ENCODE measurements at places on chromosomes 2 and 18.

DNA sequence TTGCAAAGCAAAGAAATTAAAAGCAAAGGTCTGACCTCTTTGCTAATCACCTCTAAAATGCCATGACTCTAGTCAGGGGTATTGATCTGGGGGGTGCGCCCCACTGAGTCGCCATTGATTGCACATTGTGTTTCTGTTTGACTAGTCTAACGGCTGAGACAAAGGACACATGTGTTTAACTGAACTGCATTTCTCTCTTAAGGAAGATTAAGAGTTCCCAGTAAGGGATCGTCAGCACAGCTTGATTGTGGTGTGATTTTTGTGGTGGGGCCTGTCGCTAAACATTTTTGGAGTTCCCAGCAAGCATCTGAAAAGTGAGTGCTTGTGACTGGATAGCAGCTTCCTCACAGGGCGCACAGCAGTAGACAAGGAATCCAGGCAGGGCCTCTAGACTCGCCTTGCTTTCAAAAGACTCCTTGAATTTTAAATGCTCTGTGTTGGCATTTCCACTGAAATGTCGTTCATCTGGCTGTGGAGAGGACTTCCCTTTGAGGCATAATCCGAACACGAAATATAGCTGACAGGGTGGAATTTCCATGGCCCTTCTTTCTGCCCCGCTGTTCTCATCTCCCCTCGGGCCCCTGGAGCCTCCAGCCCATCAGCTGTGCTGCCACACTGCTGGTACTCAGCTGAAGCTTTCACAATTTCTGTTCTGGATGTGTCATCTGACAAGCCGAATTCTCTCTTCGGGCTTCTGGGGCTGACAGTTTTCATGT, 126.3 kb downstream of the FAM168B start:
- DNase-seq, result no peak

DNA sequence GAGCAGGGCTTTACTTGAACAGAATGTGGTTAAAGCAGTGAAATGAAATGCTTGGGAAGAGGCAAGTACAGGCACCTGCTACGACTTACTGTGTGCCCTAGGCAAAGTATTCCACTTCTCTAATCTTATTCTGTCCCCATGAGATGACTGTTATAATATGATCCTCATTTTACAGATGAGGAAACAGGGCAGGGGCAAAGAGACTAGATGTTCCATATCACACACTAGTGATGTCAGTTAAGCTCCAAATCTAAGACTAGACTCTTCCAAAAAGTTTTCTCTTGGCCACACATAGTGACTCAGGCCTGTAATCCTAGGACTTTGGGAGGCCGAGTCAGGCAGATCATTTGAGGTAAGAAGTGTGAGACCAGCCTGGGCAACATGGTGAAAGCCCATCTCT, 235.0 kb downstream of the SETBP1 start:
- DNase-seq, result no peak

DNA sequence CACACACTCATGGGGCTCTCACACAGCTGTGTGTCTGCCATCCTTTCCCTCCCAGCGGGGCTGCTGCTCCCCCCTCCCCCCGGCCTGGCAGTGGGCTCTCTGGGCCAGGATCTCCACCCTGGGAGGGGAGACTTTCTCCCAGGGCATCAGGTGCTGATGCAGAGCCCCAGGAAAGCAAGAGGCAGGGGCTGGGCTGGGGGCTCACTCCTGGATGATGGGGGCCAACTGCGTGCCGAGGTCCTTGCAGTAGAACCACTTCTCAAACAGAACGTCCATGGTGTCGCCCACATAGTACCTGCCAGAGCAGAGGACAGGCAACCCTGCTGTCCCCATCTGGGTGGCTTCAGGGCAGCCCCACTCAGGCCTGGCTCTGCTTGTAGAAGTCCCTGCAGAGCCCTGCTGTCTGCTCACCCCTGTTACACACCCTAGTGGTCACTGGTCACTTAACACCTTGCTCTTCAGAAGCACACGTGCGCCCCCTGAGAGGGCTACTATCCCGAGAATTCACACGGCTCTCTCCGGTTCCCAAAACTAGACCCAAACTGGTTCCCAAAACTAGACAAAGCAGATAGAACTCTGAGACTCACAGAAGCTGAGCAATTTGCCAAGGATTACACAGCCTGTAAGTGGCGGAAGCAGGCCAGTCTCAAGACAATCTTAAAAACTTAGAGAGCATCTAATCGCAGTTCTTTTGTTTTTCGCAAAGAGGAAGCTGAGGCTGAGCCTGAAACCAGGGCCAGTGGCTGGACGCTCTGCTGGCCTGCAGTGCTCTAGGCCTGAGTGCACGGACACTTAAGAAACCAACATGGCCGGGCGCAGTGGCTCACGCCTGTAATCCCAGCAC, 6.6 kb upstream of the OXER1 start:
- DNase-seq, result peak; percentile 65

GRCh38 chr2:60285626-60286316, 267.7 kb downstream of the BCL11A start:
- no peak for DNase-seq

GRCh38 chr18:8231316-8231715, 377.9 kb upstream of the RAB12 start:
- no peak for DNase-seq

DNA sequence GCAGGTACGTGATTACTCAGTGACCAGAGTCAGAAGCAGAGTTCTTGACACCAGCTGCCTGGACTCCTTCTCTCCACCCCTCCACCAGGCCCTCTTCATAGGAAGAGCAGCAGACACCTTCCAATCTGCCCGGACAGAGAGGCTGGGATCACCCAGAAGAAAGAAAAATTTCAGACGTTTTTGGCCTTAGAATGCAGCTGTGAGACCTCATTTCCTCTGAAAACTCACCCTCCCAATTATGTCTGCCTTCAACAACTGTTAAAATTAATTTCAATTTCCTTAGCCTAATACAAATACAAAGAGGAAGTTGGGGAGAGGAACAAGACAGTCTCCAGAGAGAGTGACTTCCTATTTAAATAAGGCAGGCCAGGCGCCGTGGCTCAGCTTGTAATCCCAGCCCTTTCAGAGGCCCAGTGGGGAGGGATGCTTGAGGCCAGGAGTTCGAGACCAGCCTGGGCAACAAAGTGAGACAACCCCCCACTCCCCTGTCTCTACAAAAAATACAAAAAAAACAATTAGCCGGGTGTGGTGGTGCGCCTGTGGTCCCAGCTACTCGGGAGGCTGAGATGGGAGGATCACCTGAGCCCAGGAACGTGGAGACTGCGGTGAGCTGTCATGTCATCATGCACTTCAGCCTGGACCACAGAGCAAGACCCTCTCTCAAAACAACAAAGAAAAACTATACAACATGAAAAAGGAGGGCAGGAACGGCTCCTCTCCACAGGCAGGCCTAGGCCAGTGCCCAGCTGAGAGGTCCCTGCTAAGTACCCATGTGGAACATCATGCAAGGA, 1.6 kb downstream of the SLC66A2 start:
- no peak for DNase-seq

GRCh38 chr2:10775021-10775780, 37.4 kb downstream of the PDIA6 start:
- DNase-seq, result no peak

DNA sequence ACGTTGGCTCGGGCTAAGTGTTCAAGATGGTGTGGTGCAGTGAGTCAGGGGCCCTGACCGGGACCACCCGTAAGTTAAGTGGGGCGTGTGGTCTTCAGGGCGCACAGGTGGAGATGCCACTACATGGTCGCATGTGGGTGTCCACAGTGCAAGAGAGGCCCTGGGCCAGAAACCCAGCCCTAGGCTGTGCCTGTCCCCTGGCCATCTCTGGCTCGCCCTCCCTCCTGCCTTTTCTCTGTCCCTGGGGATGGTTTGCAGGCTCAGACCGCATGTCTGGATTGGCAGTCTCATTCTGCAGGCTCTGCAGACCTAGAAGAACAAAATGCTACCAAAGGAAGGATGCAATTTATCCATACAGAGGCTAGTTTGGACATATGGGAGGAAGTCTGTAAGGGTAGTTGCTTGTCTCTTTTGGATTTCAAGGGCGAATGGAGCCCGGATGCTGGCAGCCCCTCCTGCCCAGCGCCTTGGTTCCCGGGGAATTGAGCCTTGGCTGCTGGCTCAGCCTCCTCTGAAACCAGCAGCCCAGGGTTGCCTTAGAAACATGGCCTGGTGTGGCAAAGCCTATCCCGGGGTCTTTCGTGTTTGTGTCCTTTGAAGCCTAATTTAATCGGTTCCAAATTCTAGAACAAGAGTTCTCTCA, 417.5 kb upstream of the HS6ST1 start:
- DNase-seq, result no peak

- no peak for DNase-seq
Observed at GRCh38 chr2:150732064-150732463, 244.6 kb upstream of the RND3 start.

- DNase-seq, result no peak
Observed at GRCh38 chr2:25479761-25480160, 138.0 kb upstream of the DNMT3A start.

GRCh38 chr2:188130317-188130716, 161.4 kb upstream of the GULP1 start:
- DNase-seq, result no peak

DNA sequence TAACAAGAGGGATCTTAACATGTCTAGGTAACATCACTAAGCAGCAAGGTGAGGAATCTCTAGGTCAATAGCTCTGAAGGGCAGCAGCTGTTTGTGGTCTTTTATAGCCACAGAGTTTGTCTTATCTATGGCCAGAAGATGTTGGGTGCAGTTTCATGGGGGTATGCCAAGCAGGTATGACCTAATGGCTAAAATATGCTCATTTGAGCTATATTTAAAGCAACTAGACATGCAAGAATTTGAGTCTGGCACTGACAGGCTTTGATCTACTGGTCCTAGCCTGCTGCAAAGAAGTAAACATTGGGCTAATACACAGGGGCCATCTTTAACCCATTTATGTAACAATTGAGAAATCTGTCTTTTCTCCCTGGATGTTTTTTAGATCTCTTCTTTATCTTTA, 13.9 kb upstream of the UGP2 start:
- DNase-seq, result no peak

GRCh38 chr2:178506101-178506500, 25.8 kb downstream of the PLEKHA3 start:
- no peak for DNase-seq

GRCh38 chr2:214536625-214537024, 125.8 kb downstream of the VWC2L start:
- no peak for DNase-seq

DNA sequence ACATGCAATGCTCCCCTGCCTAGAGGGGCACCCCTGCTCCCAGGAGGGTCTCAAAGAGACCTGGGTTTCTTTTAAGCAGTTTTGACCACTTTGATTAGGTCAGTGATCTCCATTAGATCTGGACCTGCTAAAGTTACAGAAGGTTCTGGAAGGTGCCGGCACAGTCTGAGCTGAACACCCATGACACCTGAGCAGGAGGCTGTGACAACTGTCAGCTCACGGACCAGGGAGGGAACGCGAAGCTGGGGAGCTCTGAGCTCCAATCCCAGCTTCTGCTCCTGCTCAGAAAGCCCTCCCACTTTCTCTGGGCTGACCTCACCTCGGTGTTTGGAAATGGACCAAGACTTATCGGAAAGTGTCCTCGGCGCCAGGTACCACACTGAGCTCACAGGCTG, 113.8 kb downstream of the NFATC1 start:
- DNase-seq, result no peak

DNA sequence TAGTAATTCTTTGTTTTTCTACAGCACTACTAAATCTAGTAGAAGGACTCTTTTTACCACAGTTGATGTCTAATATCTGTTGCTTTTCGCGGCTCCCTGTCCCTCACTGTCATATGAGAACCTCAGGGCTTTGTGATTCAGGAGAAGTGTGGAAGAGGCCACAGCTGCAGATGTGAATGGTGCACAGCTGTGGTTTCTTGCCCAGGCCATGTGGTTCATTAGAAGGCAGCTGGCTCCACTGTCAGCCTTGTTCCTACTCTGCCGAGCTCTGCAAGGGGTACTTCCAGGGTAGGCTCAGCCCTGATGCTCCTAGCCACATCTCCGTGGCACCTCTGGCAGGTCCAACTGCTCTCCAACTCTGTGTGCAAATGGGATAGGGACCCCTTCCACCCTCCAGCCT, 83.9 kb downstream of the APOB start:
- DNase-seq, result no peak

- no peak for DNase-seq
Observed at GRCh38 chr2:225600865-225601264, 201.4 kb downstream of the NYAP2 start.

DNA sequence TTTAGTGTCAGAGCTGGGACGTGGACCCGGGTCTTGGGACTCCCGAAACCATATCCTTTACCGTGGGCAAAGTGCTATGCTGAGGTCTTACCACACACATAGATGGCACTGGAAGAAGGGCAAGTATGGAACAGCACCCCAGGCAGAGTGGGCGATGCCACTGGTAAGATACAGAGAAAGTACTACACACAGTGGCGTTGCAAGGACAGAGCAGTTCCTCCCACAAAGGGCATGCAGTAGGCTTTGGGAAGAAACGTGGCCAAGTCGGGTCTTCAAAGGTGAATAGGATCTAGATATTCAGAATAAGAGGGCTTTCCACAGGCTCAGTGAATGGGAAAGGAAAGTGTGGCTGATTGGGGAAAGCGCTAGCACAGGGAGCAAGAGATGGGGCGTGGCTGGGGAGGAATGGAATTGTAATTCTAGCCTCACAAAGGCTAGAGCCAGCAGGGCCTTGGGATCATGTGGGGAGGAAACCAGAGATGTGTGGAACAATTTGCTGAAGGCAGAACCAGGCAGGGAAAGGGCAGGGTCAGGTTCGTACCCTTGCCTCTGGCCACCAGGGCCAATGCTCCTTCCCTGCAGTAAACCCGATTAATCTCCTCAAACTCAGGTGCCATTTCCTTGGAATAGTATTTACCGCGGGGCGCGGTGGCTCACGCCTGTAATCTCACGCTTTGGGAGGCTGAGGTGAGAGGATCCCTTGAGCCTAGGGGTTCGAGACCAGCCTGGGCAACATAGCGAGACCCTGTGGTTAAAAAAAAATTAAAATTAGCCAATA, 36.0 kb downstream of the PCBP1 start:
- no peak for DNase-seq

DNA sequence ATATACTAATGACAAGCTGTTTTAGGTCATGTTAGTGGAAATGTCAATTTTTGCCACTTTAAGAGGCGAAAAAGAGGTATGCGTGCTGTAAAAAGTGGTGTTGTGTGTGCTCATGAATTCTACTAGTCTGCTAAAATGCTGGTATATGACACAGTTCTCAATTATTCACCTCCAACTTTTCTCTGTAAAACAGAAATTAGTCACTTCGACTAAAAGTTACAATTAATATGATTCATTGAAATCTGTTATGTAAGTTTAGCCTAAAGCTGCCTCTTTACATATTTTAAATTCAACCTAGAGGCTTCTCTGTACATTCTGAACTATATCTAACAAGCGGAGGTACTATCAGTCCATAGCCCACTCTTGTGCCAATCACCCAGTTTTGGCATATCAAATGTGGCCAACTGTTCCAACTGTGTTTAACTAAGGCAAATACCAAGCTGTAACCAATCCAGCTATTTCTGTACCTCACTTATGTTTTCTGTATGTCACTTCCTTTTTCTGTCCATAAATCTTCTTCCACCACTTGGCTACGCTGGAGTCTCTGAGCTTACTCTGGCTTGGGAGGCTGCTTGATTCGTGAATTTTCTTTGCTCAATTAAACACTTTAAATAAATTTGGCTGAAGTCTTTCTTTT, 20.8 kb downstream of the BAZ2B start:
- DNase-seq, result no peak
